ENCODE measurements at places on chromosomes 1 and 21.
A peak's percentile ranks its signal among the peaks of the same experiment; 100 is the strongest.

DNA sequence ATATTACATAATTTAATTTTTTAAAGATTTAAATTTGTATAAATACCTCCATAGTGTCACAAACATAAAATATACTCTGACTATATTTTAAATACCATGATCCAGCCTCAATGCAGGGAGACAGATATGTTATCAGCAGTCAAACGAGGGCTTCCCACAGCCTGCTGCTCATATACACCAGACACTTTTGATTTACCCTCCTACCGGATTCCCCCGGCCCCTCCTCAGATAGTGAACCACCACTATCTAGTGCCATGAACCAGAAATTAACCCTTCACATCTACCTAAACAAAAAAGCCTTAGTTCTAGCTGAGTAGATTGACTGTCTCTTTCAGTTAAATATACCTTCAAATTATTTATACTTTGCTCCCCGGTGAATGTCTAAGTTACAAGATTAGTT, 52.4 kb upstream of the C1orf53 start:
- no peak for DNase-seq

GRCh38 chr1:24600551-24600950, 42.6 kb upstream of the SRRM1 start:
- no peak for DNase-seq

- DNase-seq: no peak
Measured at GRCh38 chr1:52676249-52676903, 21.8 kb downstream of the COA7 start.

- peak; percentile 57 for DNase-seq
Measured at GRCh38 chr1:2555634-2556276, 416 bp upstream of the TNFRSF14 start.
